Stimulated activated CD4-positive, alpha-beta T cell treated with anti-CD3 and anti-CD28 coated beads, Interleukin-1b, Interleukin-23, amount 100 ng/mL, for 1 hour (primary cell): ENCODE measurements at places on chromosomes 16 and 17.

DNA sequence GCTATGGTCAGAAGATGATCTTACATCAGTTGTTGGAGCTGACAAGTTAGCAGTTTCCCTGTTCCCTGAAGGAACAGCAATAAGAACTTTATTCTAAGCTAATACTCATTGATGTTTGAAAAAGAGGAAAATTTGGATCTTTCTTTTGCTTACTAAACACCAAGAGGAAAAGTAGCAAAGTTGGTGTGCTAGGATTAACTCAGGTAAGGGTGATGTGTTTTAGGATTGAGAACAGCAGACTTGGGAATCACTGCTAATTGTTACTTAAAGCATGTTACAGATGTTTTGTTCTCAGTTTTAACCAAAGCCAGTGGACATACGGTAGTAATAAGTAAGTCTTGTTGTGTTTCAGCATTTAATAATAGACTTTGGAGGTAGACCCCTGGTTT lies 3.7 kb downstream of the SETD6 start:
- DNase-seq: no peak

DNA sequence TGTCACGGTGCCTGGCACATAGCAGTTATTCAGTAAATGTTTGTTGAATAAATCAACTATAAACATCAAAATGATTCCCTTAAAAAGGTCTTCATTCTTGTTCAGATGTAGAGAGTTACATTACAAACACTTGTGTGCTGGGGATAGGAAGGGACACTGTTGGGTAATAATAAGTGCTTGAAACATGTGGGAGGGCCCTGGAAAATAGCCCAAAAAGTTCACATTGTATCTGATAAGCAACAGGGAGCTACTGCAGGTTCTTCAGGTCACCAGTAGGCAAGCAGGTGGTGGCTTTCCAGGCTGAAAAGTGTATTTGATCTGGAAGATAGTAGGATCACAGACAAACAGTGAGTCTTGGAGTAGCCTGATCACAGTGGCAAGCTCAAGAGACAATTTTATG lies 19.0 kb upstream of the ZNF652 start:
- no peak for DNase-seq

DNA sequence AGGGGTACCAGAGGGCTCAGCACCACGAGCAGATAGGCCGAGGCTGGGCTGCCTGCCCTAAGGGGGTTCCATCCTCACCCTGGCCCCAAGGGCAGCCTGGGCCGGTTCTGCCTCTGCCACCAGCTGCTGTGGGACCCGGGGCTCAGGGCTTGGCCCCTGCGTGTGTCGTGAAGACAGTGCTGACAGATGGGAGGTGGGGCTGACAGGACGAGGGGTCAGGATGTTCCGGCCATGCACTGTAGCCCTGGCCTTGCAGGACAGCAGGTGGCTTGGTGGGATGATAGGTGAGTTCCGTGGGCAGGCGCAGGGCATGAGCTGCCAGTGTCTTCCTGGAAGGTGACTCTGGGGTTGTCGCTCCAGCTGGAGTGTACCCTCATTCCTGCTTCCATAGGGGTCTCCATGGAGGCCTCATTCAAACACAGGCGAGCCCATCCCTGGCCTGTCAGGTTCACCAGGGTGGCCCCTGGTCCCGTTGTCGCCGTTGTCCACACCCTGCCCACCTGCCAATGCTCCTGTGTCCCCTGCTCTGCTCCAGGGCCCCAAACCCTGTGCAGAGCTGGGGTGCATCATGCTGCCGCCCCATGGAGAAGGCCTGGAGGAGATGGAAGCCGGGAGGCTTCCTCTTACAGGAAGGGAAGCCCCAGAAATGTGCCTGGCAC lies 57.2 kb downstream of the WDR45B start:
- DNase-seq: no peak

GRCh38 chr16:79597277-79598062 lies 3.1 kb downstream of the MAF start:
- DNase-seq: no peak

DNA sequence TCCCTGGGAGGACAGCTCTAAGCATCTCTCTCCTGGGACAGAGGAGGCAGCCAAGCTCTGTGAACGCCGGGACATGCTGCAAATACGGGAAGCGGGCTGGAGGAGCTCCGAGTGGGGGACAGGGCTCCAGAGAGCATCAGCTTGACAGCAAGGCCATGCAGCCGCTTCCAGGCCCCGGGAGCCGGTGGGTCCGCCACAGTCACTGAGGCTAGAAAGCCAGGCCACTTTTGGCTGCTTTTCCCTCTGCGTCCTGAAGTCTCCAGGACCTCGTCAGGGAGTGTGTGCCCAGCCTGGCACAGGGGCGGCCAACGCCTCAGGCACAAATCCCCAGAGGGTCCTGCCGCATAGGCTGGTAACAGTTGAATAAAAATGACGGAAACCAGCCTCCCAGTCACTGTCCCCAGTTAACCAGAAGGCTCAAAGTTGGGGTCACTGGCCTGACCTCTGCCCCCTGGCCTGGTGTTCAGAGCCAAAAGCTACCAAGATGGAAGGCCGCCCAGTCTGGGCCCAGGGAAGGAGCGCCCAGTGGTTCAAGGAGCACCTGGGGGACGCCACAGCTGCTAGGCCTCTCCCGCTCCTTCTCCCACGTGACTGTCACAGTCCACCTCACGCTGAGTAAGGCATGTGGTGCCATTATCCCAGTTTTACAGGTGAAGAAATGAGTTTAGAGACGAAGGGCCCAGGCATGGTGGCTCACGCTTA lies 3.2 kb upstream of the TRIM65 start:
- DNase-seq: no peak

DNA sequence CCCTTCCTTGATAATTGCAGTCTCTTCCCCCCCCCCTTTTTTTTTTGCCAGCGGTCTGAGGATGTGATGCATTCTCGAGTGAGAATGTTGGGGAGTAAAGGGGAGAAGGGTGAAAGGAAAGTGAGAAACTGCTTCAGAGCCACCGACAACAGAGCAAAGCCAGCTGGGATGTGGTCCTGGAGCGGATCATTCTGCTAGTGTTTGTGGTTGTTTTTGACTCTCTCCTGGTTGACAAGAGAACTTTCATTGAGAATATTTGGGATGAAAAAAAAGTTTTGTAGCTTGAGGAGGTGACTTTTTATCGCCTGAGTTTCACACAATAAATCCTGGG lies 1.3 kb downstream of the NF1 start:
- no peak for DNase-seq

DNA sequence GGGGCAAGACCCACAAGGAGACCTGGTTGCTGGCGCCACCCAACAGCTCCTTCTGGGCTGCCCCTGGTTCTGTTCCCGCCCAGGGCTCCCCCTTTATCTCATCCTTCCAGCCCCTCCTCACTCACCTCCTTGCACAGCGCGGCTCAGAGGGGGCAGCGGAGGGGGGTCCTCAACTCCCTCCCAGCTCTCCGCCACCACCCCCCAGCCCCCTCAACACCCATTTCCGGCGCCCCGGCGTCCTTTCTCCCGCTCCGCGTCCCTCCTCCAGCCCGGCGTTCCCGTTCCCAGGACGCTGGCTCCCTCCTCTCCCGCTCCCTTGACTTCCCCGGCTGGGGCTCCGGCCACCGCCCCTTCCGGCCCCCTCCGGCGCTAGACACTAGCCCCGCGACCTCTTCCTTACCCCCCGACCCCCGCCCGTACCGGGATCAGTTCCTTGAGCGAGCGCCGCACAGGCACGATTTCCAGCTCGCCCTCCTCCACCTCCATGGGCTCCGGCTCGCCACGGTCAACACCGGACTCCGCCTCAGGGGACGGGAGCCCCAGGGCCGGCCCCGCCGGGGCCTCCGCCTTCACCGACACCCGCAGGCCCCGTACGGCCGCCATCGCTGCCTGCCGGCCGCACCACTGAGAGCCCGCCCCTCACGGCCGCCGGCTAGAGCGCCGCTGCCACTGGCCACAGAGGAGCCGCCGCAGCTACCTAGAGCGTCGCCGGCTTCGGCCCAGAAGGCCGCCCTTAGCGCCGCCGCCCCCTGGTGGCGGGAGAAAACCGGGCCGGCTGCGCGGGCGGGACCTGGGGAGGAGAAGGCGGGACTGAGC lies at the start of gene NCBP3:
Gene NCBP3 (minus strand): TSS at position 626 of the 816 bp plus-strand sequence. CDS start 23 bp downstream, at position 603.
- peak; percentile 80 for DNase-seq

- DNase-seq: no peak
Observed at GRCh38 chr17:31327534-31328159, 6.2 kb upstream of the EVI2A start.

- DNase-seq: no peak
Observed at GRCh38 chr16:31196324-31197088, 6.1 kb downstream of the PYCARD start.

GRCh38 chr16:57039148-57039812 lies 49.9 kb downstream of the NLRC5 start:
- DNase-seq: no peak

GRCh38 chr16:47197536-47198179 lies 53.9 kb upstream of the NETO2 start:
- DNase-seq: no peak

GRCh38 chr17:8156246-8156992 lies 4.2 kb upstream of the PER1 start:
- DNase-seq: peak; percentile 99

GRCh38 chr17:47693731-47694580 lies at the start of gene TBKBP1:
Gene TBKBP1, plus strand, starts transcription at chr17:47694161. Its CDS starts 1,952 bp downstream, at chr17:47696113.
- no peak for DNase-seq

GRCh38 chr16:75264457-75264998 lies 13.1 kb upstream of the BCAR1 start:
- DNase-seq: no peak

- DNase-seq: no peak
Observed at GRCh38 chr16:1823821-1824220, 2.8 kb downstream of the HAGH start.

DNA sequence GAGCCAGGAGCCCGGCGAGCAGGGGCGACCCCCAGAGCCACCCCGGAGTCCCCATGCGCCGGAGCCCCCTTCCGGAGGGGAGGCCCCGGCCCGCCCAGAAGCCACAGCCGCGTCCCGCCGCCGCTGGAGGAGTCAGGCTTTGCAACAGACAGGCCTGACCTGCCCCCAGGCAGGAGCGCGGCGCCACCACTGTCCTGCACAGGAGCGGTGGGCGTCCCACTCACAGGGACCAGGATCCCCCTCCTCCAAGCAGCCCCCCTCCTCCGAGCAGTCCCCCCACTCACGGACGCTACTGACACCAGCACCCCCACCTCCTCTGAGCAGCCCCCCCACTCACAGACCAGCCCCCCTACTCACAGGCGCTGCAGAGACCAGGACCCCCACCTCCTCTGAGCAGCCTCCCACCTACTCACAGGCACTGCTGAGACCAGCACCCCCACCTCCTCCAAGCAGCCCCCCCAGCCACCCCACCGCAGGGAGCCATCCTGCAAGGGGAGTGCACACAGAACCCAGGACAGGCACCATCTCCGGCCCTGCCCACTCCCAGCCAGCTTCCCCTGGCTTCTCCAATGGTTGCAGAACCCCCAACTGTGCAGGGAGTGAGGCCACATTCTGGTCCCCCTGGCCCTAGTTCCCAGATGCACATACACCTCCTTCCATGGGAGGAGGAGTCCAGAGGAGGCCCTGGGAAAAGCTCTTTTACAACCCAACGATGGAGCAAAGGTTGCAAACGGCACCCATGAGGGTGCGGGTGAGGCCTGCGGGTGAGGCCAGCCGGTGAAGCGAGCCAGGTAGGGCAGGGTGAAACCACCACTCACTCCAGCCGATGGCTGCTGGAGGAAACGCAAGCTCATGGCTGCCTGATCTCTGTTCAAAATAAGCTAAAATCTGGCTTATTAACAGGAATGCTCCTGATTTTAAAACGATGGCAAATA lies 69.9 kb downstream of the ABR start:
- DNase-seq: no peak

DNA sequence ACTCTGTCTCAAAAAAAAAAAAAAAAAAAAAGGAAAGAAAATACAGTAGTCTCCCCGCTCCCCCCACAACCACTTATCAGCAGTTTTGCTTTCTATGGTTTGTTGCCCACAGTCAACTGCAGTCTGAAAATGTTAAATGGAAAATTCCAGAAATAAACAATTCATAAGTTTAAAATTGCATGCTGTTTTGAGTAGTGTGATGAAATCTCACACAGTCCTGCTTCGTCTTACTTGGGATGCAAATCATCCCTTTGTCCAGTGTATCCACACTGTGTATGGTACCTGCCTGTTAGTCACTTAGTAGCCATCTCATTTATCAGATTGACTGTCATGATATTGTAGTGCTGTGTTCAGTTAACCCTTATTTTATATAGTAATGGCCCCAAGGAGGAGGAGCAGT lies 41.5 kb downstream of the NF1 start:
- DNase-seq: no peak

DNA sequence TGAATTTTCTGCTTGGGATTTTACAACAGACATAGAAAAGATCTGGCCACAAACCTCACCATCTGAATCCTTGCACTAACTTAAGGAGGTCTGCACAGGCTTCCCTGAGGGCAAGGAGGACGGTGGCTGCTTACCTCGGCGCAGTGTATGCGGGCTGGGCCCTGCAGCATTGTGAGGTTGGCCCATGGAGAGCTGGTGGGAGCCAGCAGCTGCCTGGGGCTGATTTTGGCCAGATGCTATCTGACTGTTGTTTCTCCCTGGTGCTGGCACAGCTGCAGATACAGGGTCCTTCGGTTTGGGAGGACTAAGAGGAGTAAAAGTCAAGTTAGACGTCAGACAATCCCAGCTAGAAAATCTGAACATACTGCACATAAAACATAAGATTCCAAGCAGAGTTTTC lies 79.8 kb downstream of the ARHGAP17 start:
- DNase-seq: no peak

- no peak for DNase-seq
Observed at GRCh38 chr17:63358956-63359355, 87.2 kb downstream of the CYB561 start.

- DNase-seq: no peak
Observed at GRCh38 chr17:45035848-45036247, 15.6 kb downstream of the DCAKD start.

GRCh38 chr17:4544135-4544950 lies 10.8 kb downstream of the MYBBP1A start:
- DNase-seq: no peak

GRCh38 chr17:83100220-83100852 lies 20.9 kb downstream of the METRNL start:
- DNase-seq: no peak

- DNase-seq: no peak
Observed at GRCh38 chr16:61042737-61043136, 993.5 kb downstream of the CDH8 start.

- no peak for DNase-seq
Observed at GRCh38 chr16:89890200-89890599, 16.8 kb downstream of the TCF25 start.

GRCh38 chr16:20904507-20905081 lies 4.0 kb downstream of the LYRM1 start:
- DNase-seq: no peak

DNA sequence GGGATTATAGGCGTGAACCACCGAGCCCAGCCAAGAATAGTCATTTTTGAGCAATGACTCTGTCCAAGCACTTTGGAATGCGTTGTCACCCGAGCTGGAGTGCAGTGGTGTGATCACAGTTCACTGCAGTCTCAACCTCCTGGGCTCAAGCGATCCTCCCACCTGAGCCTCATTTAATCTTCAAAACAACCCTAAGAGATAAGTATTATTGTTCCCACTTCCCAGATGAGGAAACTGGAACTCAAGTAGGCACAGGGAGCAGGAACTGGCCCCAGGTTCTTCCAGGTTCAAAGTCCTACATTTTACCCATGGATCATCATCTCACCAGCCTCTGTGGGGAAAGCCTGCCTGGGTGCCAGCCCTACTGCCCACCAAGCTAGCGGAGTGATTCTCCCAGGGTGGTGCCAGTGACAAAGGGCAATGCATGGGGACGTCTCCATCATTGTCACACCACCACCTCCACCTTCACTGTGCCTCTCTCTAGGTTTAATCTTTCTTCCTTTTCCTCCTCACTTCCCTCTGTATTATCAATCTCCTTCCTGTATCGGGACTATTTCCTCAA lies 11.3 kb upstream of the RNF157 start:
- DNase-seq: no peak
